ENCODE measurements at places on chromosomes 1 and 21.

DNA sequence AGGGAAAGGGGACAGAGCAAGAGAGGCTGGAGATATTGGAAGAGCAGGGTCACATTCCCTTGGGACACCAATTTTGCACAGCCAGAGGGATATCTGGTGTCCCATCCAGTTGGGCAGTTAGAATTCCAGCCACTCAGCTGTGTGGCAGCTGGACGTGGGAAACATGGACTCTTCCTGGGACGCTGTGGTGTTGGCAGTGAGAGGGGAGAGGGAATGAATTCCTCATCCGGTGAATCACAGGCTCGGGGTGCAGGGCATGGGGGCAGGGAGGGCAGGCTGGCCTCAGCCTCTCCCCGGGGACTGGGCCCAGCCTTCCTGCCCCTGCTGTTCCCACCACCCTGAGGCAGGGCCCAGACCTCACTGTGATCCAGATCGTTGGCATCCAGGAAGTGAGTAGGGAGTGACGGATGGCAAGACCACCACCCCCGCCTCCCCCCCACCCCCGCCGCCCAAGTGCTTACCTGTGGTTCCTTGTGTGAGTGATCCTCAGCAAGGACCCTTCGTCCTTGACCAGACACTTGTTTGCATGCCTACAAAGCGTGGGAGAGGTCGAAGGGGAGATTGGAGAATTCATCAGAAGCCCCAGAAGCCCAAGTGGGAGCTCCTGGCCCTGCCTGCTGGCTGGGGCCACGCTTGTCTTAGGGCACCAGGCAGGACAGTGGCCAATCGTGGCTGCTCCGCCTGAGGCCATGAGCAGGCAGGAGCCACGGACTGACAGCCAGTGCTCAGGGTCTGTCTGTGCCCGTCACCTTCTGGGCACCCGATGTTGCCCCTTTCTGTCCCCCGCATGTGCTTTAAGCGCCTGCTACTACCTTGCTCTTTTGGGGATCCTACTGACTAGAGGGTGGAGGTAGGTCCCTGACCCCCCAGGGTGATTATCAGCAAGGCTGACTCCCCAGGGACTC is 8.7 kb downstream of the WNT3A start:
- no peak for DNase-seq

- no peak for DNase-seq
These were observed 7.9 kb upstream of the ADGRB2 start for GRCh38 chr1:31771891-31772668.

GRCh38 chr1:74861867-74862266 is 128.9 kb downstream of the TYW3 start:
- no peak for DNase-seq

- DNase-seq, result peak; percentile 44
These were observed 180.3 kb downstream of the DISC1 start for GRCh38 chr1:231806623-231807495.

DNA sequence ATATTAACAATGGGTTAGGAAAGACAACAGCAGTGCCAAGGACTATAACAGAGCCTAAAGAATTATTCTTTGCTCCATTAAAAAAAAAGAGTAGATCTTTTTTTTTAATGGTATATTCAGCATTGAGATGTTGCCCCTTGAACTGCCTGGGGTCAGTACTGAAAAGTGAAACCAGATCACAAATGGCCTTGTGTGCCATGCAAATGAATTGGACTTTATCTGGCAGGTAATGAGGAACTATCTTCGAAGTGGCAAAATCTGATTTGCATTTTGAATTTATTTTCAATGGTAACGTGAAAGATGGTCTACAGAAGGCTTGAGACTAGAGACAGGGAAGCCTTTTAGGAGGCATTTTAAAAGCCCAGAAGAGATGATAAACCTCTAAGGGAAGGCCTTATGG is 21.4 kb upstream of the PKN2 start:
- no peak for DNase-seq

DNA sequence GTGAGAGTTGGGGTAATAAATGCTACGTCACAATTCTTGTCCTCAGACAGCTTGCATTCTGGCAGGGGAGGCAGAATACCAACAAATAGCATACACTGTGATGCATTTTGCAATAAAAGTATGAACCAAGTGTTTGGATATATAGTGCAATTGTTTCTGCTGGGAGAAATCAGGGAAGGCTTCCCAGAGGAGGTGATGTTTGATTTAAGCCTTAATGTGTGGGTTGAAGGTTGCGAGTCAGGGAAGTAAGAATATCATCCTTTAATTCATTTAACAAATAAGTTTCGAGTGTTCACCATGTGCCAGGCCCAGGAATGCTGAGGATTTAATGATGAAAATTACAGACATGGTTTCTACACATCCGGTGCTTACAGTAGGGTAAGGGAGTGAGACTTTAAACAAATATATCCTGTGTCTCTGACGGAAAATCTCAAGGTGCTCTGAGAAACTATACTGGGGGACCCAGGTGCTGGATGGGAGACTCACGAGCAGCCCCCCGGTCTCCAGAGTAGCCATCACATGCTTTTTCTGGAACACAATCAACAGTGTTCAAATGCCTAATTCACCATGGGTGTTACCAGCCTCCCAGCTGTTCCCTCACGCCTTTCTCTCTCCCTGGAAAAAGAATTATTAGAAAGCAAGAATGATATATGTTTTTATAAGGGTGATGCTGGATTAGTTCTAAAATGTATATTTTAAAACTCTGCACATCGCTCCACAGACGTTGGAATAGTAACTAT is 31.7 kb downstream of the RASSF5 start:
- no peak for DNase-seq

DNA sequence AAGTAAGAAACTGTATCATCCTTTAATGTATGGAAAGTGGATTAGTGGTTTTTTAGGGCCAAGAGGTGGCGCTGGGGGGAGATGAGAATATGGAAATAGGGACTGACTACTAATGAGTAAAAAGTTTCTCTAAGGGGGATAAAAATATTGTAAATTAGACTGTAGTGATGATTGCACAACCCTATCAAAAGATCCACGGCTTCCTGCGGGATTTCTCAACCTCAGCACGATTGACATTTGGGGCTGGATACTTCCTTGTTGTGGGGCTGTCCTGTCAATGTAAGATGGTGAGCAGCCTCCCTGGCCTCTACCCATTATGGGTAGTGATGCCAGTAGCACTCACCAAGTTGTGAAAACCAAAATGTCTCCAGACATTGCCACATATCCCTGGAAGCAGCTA is 36.0 kb upstream of the PRDM2 start:
- no peak for DNase-seq

DNA sequence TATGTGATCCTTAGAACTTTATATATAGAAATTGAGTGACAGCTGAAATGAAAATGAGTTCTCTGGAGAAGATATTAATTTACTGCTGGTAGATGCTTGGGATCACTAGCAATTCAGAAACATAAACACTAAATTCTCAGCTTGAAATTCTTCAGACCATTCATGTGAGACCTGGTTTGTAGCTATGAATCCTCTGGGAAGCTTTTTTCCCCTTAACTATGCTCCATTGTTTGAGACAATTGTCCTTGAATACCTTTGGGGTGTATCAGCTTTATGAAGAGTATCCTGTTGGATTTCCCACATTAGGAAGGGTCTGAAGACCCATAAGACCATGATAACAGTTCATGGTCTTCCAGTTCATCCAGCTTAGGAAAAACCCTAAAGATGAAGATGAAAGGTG is 4.6 kb upstream of the DENND1B start:
- DNase-seq, result no peak

DNA sequence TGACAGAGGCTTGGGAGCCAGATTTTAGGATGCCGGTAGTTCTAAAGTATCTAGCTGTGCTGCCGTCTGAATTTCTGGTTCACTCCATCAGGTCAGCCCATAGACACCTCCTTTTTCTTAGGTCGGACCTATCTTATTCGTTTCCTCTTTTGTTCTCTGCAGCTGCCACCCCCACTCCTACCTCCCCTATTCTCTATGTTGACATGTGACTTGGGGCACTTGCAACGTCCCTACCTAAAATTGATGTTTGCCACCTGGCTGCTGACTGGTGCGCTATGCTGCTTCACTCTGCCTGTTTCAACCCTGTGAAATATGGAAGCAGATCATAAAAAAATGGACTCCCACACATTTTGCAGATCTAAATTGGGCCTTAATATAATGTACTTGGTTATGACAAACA is 55.3 kb downstream of the PBX1 start:
- DNase-seq, result no peak

DNA sequence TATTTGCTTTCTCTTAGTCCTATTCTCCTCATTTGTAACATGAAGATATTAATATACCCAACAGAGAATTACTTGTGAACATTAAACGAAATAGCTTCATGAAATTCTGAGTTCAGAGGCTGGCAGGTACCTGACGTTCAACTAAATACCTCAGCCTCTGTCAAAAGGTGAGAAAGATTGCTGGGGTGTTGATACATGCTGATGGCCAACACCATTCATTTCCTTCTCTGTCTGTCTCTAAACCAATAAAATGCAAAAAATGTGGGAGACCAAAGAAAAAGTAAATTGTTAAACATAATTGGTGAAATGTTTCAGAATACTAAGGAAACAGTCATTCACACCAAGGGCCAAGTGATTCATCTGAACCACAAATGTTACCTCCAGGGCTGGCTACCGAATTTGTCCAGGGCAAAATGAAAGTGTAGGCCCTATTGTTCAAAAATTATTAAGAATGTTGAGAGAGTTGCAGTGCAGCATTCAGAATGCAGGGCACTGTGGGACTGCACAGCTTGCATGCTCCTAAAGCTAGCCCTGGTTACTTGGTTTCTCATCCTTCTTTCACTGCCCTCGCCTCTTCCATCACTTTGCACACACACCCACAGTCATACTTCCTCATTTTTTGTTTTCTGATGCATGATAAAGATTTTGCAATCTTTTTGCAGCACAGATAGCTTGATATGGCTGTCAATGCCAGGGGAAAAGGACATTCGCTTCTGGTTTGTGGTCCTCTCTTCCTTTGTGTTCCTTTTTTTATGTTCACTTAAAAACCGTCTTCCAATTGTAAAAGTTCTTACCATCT is 414.3 kb upstream of the NR5A2 start:
- DNase-seq, result peak; percentile 16

DNA sequence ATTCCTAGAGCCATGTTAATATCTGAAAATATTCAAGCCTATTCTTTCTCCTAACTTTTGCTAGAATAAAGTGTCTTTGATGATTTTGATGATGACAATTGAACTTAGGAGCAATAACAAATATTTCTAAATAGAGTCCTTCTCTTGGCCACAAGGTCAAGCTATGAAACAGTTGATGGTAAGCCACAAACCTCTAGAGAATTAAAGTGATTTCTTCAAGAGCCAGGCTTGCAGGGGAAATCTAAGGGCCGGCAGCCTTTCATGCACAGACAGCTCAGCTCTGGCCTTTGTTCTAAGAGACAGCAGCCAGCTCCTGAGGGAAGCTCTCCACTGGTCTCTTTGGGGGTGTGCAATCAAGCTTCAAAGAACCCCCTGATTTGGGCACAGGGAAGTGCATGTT is 59.0 kb downstream of the SUSD4 start:
- DNase-seq, result no peak

- no peak for DNase-seq
These were observed 19.0 kb downstream of the MRPS6 start for GRCh38 chr21:34092262-34092921.

DNA sequence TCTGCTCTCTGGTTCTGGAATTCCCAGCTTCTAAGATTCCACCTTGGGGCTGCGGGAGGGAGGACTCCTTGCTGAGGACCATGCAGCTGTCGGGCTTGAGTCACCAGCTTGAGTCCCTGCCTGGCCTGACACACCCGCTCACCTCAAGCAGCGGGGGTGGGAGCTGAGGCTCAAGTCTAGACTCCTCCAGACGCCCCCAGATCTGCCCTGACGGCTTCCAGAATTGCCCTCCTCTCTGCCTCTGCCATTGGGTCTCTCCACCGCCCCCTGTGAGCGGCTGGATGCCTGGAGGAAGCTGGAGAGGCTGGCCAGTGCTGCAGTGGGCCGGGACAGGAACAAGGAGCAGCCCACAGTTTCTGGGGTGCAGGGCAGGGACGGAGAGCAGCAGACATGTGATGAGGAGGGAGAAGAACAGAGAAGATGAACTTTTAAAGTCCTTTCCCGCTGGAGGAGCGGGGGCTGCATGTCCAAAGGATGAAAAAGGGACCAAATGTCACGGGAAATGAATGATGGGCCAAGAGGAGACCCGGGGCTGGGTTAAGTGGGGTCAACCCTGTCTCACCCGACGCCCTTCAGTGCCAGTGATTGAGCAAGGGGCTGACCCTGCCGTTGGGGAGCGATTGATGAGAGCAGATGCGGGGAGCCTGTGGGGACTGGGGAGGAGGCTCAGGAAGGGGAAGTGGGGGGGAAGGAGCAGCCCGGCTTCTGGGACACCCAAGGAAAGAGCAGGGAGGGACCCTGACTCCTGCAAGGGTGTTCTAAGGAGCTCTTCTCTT is 13.5 kb downstream of the CRABP2 start:
- no peak for DNase-seq

GRCh38 chr1:67307251-67308060 is at the start of gene IL12RB2:
Gene IL12RB2, plus strand, starts transcription at chr1:67307873. Its CDS starts 12,496 bp downstream, at chr1:67320369.
- DNase-seq, result no peak

GRCh38 chr1:151618470-151618869 is 6.6 kb downstream of the SNX27 start:
- no peak for DNase-seq

GRCh38 chr1:55252942-55253589 is 37.9 kb upstream of the USP24 start:
- DNase-seq, result no peak

- DNase-seq, result no peak
These were observed 23.8 kb upstream of the LRRC8C start for GRCh38 chr1:89608984-89609725.

- no peak for DNase-seq
These were observed 22.9 kb downstream of the TRIM11 start for GRCh38 chr1:228383773-228384172.

DNA sequence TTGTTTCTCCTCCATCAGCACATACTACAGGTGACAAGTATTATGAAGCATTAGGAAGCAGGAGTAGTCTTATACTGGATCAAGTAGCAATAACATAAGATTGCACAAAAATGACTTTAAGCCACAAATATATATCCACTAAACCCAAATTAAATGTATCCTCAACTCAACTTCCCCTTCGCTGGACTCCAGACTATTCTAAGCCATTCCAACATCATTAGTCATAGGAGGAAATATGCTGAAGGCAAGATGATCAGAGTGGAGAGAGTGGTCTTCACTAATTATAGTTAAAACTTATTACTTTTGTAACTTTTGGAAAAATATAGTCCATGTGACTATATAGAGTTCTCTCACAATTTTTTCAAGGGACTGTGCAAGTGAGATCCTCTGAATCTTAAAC is 390.7 kb upstream of the ZP4 start:
- DNase-seq, result no peak

- peak; percentile 10 for DNase-seq
These were observed 3.6 kb downstream of the S100A6 start for GRCh38 chr1:153532181-153532580.

DNA sequence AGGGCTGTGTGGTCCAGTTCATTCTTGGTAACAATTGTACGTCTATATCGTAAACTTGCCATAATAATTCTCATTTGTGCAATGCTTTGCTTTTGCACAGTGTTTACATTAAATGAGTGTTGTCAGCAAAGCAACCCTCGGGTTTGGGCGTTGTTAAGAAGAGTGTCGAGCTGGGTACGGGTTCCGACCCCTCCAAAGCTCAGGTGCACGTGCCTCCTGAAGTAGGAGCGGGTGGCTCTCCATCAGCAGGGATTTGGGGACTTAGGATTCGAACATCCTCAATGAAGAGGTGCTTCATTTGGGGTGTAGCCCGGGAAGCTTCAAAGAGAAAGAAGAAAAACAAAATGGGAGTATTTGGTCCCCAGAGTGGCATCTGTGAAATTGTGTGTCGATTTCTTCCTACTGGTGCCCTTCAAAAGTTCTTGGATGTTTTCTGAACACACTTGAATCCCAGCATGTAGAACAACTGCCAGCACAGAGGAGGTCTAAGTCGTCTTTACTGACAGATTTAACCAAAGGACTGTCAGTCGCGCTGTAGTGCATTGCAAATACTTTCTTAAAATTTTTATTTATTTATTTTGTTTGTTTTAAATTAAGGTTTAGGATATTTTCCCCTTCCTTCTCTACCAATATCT is 1.1 kb downstream of the TRIM58 start:
- DNase-seq, result no peak
